ENCODE measurements at places on chromosomes 3 and 15. TPM values are rescaled to one million over a fixed set of nuclear protein-coding genes. Genes with fewer than 3 reads are reported as not detected.
A peak's percentile ranks its signal among the peaks of the same experiment; 100 is the strongest.

Gene CCR8
- total RNA-seq: not detected

Gene XYLB
- 20.1 TPM for total RNA-seq

Gene ERICH6
- not detected for total RNA-seq

Gene UROC1
- not detected for total RNA-seq

GRCh38 chr3:13282986-13283876, 136.9 kb downstream of the NUP210 start:
- no peak for DNase-seq
- H3K36me3 ChIP-seq: no peaks in the 10 kb centered on the region
- H3K4me1 ChIP-seq: no peaks in the 10 kb centered on the region
- no peak overlapping the region for H3K4me3 ChIP-seq
- H3K27me3 ChIP-seq: no peaks in the 10 kb centered on the region

- no peak overlapping the region for H3K4me3 ChIP-seq
- no peak for DNase-seq
- no peaks in the 10 kb centered on the region for H3K4me1 ChIP-seq
- H3K36me3 ChIP-seq: no peaks in the 10 kb centered on the region
- H3K27ac ChIP-seq: no peak overlapping the region
- H3K27me3 ChIP-seq: no peaks in the 10 kb centered on the region
These were observed 36.7 kb downstream of the TFDP2 start for GRCh38 chr3:142112601-142113000.

DNA sequence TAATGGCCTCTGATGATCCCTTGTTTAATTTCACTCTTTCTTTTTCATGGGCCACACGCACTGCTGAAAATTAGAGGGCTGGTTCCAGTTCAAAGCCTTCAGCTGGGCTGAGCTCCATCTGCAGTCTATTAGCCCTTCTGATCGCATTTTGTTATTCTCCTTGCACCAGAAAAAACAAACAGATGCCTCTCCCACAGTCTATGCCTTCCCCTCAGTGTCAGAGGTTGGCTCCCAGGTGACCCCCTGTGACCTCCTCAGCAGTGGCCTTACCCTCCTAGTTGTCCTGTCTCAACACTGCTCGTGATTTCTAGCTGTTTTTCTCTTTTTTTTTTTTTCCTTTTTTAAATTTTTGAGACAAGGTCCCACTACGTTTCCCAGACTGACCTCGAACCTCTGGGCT, 77.1 kb upstream of the PRTG start:
- no peak overlapping the region for H3K4me3 ChIP-seq
- no peaks in the 10 kb centered on the region for H3K36me3 ChIP-seq
- no peak for DNase-seq
- H3K27ac ChIP-seq: no peak overlapping the region

Gene VWA5B2
- total RNA-seq: 1.6 TPM

Gene CCNB2
- 92.0 TPM for total RNA-seq

Gene IL17RE
- total RNA-seq: 82.9 TPM

DNA sequence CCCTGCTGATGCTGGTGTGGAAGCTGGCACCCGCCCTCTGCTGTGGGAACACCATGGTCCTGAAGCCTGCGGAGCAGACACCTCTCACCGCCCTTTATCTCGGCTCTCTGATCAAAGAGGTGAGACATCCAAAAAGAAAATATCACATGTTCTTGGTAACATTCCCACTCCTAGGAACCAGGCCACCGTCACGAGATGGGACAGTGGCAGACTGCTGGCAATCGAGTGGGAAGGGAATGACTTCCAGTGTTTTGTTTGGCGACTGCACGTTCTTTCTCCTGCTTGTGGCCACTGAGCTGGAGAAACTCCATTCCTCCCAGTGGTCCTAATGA, 14.3 kb downstream of the ALDH1A3 start:
- DNase-seq: no peak
- no peaks in the 10 kb centered on the region for H3K36me3 ChIP-seq
- H3K27ac ChIP-seq: no peak overlapping the region
- H3K4me3 ChIP-seq: no peak overlapping the region
- H3K4me1 ChIP-seq: peaks cover 16% of the 10 kb centered on the region

DNA sequence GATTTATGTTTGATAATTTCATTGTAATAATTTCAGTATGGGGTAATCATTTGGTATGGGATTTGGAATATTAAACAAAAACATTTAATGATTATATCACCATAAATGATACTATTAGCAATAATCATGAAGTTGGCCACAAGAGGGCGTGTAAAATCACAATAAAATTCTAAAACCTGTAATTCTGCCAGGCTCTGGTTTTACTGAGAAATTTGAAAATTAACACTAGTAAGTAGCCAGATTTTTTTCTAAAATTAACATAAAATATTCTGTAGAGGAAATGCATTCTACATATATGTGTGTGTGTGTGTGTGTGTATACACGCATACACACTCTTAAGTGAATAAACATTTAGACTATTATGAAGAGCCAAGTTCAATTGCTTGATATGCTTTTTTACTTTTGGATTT, 40.5 kb downstream of the FEZF2 start:
- H3K27ac ChIP-seq: no peak overlapping the region
- peak; percentile 14 for DNase-seq
- no peaks in the 10 kb centered on the region for H3K27me3 ChIP-seq
- no peak overlapping the region for H3K4me3 ChIP-seq

- no peaks in the 10 kb centered on the region for H3K36me3 ChIP-seq
- H3K4me1 ChIP-seq: peaks cover 42% of the 10 kb centered on the region
- H3K27me3 ChIP-seq: no peaks in the 10 kb centered on the region
- peak; percentile 73 for DNase-seq
- peak overlapping the region; percentile 56 for H3K27ac ChIP-seq
- peak overlapping the region; percentile 94 for H3K4me3 ChIP-seq
These were observed 514 bp downstream of the MBNL1 start for GRCh38 chr3:152269056-152269830.

- 0 out of 2 replicates have a peak, but pooled peaks cover 5% of the 10 kb centered on the region for H3K4me1 ChIP-seq
- H3K4me3 ChIP-seq: no peak overlapping the region
- H3K27me3 ChIP-seq: no peaks in the 10 kb centered on the region
- no peak overlapping the region for H3K27ac ChIP-seq
These were observed 10.4 kb upstream of the NCKIPSD start for GRCh38 chr3:48696156-48696555.

DNA sequence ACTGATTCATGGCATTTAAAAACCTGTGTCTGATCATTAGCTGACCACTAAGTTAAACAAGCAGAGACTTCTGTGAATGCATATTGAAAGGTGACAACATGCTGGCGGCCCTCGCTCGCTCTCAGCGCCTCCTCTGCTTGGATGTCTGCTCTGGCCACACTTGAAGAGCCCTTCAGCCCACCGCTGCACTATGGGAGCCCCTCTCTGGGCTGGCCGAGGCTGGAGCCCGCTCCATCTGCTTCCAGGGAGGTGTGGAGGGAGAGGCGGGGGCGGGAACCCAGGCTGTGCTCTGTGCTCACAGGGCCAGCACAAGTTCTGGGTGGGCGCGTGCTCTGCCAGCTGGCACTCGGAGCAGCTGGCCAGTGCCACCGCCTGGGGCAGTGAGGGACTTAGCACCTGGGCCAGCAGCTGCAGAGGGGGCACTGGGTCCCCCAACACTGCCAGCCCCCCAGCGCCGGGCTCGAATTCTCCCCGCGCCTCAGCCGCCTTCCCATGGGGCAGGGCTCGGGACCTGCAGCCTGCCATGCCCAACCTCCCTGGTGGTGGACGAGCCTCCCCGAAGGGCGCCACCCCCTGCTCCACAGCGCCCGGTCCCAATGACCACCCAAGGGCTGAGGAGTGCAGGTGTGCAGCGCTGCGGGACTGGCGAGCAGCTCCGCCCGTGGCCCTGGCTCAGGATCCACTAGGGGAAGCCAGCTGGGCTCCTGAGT, 252.4 kb downstream of the ZIC4 start:
- DNase-seq: no peak
- no peaks in the 10 kb centered on the region for H3K36me3 ChIP-seq
- no peaks in the 10 kb centered on the region for H3K27me3 ChIP-seq

Gene TUSC7
- total RNA-seq: not detected

Gene MYH15
- total RNA-seq: 0.25 TPM

DNA sequence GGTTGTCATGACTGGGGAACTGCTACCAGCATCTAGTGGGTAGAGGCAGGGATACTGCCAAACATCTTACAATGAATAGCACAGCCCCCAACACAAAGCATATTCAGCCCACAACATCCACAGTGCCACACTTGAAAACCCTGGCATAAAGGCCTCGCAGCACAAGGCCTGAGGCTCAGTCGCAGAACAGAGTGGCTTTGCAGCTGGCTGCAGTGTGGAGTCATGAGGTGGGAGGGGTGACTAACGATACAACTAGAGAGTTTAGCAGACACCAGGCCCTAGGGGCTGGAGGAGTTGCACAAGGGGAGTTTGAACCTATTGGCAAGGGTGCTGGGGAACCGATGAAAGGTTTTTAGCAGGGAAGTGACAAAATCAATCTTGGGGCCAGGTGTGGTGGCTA, 32.1 kb downstream of the GRK7 start:
- H3K4me1 ChIP-seq: no peaks in the 10 kb centered on the region
- no peak overlapping the region for H3K4me3 ChIP-seq
- DNase-seq: no peak
- H3K27me3 ChIP-seq: no peaks in the 10 kb centered on the region

Gene P3H2
- 37.9 TPM for total RNA-seq

DNA sequence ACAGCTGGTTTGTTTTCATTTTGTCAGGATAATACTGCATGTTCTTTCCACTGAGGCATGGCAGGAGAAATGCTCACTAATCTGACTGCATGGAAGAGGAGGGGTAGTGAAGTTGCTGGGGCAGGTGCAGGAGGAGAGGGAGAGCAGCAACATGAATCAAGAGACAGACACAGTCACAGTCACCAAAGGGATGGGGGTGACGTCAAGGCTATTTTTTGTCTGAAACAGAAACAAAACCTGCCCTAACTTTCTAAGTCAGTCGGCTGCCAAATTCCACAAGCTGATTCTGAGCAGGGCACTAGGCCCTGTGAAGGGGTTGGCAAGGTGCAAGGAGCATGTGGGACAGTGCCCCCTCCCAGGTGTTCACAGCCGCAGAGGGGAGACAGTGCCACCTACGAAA, 186.6 kb upstream of the NSMCE3 start:
- no peaks in the 10 kb centered on the region for H3K27me3 ChIP-seq
- no peaks in the 10 kb centered on the region for H3K36me3 ChIP-seq
- no peak overlapping the region for H3K4me3 ChIP-seq
- no peaks in the 10 kb centered on the region for H3K4me1 ChIP-seq
- no peak overlapping the region for H3K27ac ChIP-seq

Gene FGD5
- total RNA-seq: 0.16 TPM

Gene STRC
- total RNA-seq: not detected

DNA sequence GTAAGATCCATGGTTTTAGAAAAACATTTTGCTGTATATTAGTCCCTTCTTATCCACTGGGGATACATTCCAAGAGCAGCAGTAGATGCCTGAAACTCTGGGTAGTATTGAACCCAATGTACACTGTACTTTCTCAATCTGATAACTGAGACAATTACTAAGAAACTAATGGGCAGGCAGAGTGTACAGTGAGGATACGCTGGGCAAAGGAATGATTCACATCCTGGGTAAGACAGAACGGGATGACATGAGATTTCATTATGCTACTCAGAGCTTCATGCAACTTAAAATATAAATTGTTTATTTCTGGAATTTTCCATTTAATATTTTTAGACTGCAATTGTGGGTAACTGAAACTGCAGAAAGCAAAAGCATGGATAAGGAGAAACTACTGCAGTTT, 46.2 kb upstream of the TEX55 start:
- no peaks in the 10 kb centered on the region for H3K4me1 ChIP-seq
- H3K4me3 ChIP-seq: no peak overlapping the region
- no peak for DNase-seq
- no peaks in the 10 kb centered on the region for H3K27me3 ChIP-seq
- H3K27ac ChIP-seq: no peak overlapping the region

- no peak overlapping the region for H3K27ac ChIP-seq
- DNase-seq: no peak
- H3K4me3 ChIP-seq: no peak overlapping the region
- H3K36me3 ChIP-seq: no peaks in the 10 kb centered on the region
These were observed 6.3 kb downstream of the TM4SF18 start for GRCh38 chr3:149327156-149327555.

Gene GOLGA8S
- total RNA-seq: not detected

DNA sequence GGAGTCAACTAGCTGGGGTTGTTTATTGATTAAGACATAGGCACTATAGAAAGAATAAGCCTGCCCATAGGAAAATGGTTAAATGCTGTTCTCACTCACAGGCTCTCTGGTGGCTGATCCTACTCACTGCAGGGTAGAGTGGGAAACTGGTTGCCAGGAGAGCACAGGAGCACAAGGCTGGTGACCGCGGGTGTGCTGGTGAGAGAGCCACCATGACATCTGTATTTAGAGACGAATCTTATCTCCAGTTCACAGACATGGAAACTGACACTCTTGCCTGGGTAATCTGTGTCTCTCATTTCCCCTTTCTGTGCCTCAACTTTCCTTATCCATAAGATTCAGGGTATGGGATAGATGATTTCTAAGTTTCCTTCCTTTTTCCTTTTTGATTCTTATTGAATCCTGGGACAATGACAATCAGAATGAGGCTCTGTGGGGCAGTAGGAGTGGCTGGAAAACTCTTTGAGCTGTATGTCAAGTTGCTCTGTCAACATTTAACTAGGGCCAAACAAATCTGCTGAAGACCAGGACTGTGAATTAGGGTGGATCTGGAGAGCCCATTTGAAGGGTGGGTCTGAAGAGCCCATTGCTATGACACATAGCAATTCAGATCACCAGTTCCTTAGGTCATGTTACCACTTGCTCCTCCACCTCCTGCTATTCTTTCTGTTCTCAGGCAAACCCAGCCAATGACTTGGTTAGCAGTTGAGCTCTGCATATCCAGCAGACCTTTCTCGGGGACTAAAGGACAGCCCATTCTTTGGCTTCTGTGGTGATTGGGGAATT, 286.1 kb upstream of the TBL1XR1 start:
- no peak overlapping the region for H3K27ac ChIP-seq
- no peaks in the 10 kb centered on the region for H3K36me3 ChIP-seq
- H3K4me3 ChIP-seq: no peak overlapping the region

DNA sequence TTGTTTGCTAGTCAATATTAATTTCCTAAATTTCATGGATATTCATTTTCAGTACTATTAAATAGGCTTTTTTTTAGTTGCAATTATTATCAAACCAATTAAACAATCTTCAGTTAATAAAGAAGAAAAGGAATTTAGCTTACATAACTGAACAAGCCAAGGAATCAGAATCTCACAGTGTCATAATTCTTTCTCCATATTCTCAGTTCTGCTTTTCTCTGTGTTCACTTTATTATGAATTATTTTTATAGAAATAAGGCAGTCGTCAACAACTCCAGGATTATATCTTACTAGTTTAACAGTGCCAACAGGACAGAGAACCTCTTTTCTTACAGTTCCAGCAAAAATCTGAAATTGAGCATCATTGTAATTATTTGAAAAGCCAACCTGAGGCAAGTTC, 221.7 kb downstream of the CGGBP1 start:
- no peaks in the 10 kb centered on the region for H3K36me3 ChIP-seq
- H3K27me3 ChIP-seq: no peaks in the 10 kb centered on the region
- H3K4me3 ChIP-seq: no peak overlapping the region
- H3K27ac ChIP-seq: no peak overlapping the region
- DNase-seq: no peak

Gene MINDY4B
- not detected for total RNA-seq

Gene SLC2A2
- 4.0 TPM for total RNA-seq

GRCh38 chr3:62210011-62210410, 163.3 kb downstream of the FEZF2 start:
- no peak overlapping the region for H3K27ac ChIP-seq
- no peaks in the 10 kb centered on the region for H3K27me3 ChIP-seq
- DNase-seq: no peak
- no peaks in the 10 kb centered on the region for H3K4me1 ChIP-seq
- H3K4me3 ChIP-seq: no peak overlapping the region

Gene CCR1
- 2.9 TPM for total RNA-seq
